ENCODE measurements at places on chromosomes 7 and 10.

DNA sequence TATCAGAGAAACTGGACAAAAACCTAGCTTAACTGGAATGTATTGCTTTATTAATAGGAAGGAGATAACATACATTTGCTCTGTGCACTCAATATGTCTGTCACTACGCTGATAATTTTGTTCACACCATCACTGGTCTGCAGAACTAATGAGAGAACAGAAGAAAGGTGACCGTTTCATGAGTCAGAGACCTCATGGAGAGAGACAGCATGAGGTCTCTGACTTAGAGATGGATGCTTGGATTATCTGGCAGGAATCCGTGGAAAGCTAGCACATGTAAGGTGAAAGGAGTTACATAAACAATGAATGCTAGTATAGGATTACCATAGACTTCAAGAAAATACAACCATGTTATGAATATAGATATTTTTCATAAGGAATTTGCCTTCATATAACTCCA is 947.3 kb downstream of the IPMK start:
- no peak for DNase-seq

DNA sequence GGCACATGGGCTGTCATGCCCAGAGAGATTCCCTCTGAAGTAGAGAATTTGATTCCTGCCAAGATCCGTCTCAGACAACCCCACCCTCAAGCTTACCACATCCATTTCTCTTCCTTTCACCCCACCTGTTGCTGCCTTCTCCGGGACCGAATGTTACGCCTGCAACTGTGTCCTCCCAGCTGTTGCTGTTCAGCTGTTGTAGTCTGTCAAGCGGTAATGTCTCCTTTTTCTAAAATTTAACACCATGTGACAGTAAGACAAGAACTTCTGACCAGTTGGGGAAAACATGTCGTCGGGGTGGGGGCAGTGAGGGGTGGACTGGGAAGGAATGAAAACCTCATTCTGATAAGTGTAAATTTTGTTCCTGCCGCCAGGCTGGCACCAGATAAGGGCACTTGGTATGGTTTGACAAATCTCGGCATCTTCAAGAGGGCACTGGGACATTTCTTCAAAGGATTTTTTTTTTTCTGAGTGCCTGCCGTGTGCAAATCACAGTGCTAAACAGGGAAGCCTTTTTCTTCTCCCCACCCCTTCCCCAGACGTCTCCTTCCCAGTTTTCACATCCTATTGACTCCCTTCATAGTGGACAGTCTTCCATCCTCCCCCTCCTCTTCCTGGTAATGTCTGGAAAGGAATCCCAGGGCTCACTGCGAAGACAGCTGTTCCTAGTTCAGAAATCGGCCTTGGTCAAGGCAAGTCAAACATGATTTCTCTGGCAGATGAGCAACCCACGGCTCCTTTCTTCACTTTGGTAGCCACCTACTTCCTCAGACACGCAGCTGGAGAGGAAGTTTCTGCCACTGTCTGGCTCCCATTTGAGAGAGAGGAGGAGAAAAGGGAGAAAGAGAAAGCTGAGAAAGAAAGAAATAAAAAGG is 5.0 kb upstream of the CELF2 start:
- DNase-seq: no peak

GRCh38 chr10:133159950-133160825 is at the start of gene KNDC1:
Gene KNDC1, plus strand, starts transcription at chr10:133160219. Its CDS starts 249 bp downstream, at chr10:133160468.
- no peak for DNase-seq

GRCh38 chr7:604001-604883 is 84.6 kb upstream of the PDGFA start:
- DNase-seq: no peak

DNA sequence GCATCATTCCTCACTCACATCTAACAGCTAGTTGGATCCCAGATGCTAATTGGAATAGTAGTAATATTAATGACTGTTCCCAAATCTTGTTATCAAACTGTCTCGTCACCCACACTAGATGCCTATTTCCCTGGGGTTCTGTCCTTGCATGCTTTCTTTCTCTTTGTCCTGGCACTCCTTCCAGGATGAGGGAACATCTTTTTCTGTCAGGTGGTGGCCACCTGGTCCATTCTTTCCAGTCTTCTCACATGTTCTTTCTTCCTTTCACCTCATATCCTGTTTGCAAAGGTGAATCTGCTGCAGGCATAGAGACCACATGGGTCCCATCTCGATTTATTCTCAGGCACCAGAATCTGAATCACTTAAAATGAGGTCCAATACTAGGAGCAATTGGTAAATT is 126.0 kb downstream of the CHN2 start:
- DNase-seq: no peak

Measured in AG09309 (cell line).